ENCODE measurements at places on chromosomes 11 and 22.

- DNase-seq, result no peak
These were observed 6.5 kb upstream of the CSTPP1 start for GRCh38 chr11:46930089-46930488.

DNA sequence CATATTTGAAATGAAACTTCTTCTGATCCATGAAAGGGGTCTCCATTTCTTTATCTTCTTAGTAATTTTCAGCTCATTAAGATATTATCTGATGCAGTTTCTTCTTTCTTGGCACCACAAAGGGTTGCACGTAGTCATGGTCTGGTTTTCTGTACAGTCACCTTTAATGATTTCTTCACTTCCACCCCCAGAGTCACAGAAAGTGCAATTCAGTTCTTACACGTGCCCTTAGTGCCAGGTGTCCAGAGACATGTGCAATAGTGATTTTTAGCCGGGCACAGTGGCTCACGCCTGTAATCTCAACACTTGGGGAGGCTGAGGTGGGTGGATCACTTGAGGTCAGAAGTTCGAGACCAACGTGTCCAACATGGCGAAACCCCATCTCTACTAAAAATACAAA is 202.8 kb upstream of the MTNR1B start:
- DNase-seq, result no peak

- no peak for DNase-seq
These were observed 14.5 kb downstream of the DGCR2 start for GRCh38 chr22:19107730-19108074.

GRCh38 chr11:27698872-27699241 is 1.4 kb downstream of the BDNF start:
- DNase-seq, result no peak

- no peak for DNase-seq
These were observed 779 bp downstream of the SELENOH start for GRCh38 chr11:57742087-57742452.

DNA sequence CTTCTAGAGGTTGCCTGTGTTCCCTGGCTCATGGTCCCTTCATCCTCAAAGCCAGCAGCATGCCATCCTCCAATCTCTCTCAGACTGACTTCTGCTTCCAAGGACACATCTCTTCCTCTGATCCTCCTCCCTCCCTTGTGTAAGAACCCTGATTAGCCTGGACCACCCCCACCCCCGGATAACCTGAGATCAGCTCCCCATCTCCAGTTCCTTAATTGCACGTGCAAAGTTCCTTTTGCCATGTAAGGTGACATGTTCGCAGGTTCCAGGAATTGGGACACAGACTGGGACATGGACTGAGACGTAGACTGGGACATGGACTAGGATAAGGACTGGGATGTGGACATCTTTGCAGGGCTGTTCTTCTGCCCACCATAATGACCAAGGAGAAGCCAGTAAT is 925.3 kb downstream of the TBC1D22A start:
- DNase-seq, result no peak

DNA sequence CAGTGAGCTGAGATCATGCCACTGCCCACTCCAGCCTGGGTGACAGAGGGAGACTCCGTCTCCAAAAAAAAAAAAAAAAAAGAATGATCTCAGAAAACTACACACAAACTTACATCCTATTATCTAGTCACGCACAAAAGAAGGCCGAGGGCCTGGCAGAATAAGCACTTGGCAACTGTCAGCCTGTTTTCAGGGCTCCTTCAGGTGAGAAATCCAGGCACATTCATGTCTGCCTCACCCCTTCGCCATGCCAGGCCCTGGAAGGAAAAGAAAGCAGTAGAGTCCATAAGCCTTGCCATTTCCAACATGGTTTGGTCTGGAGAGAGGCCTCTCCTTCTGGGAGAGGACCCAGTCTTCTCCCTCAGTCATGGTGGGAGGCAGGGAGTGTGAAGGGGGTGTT is 30.9 kb downstream of the C11orf58 start:
- DNase-seq, result no peak

DNA sequence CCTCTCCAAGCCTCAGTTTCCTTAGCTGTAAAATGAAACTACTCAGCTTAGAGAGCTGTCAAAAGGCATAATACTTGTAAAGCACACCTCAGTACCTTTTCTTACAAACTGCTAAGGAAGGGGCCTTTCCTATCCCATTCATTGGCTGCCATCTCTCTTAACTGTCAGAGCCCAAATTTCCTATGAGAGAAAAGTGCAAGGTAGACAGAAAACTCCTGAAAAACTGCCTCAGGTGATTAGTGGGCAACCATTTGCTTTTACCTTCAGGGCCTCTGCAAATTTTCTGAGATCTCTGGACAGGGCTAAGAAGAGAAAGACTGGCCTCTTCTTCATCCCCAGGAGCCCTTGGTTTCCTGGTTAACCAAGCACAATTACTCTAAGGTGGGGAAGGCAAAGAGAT is 13.8 kb downstream of the LARGE1 start:
- DNase-seq, result no peak

DNA sequence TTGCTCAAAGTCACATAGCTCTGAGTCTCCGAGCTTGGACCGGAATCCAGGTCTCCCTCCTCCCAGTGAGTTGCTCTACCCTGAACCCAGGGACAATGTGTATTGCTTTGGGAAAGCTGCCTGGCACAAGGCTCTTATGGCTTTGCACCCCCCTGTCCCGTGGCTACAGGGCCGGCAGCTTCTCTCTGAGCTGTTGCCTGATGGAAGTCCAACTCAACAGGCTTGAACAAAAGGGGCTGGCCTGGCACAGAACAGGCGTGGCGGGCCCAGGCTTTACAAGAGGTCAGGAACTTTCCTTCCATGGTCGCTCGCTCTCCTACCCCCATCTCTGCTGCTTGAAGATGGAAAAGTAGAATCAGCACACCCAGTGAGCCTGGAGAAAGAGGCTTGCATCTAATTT is 34.3 kb downstream of the MYEOV start:
- no peak for DNase-seq

DNA sequence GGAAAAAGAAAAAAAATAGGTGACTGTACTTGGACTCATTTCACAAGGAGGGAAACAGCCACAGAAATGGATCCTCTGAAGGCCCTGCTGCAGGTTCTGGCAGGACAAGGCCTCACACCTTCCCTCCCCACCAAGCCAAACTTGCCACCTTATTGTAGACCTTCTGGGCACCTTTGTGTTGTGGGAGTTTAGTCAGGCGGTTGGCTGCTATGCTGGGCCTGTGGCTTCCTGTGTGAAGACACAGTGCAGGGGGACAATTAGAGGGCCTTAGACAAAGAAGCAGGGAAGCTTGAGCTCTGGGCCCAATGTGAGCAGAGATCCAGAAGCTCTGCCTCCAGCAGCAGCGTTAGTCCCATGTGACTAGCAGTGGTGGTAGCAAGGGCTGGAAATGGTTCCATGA is 4.2 kb downstream of the RAB1B start:
- no peak for DNase-seq

GRCh38 chr11:65356394-65356972 is 1.9 kb downstream of the TIGD3 start:
- no peak for DNase-seq

GRCh38 chr11:65917077-65917433 is 1.8 kb downstream of the C11orf68 start:
- DNase-seq, result no peak

DNA sequence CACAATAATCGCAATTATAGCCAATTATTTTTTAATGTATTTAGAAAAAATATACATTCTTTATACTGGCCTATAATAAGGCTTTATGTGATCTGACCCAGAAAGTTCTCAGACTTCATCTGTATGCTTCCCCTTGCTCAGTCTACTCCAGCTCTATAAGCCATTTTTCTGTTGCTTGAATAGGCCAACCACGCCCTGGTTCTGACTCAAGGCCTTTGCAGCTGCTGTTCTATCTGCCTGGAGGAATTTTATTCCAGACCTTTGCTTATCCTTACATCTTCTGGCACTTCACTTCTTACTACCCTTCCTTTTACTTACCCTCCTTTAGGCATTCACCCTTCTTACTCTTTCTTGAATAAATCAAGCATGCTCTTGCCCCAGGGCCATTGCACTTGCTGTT is 54.9 kb upstream of the PDE3B start:
- no peak for DNase-seq

- no peak for DNase-seq
These were observed 48.0 kb downstream of the IGLL5 start for GRCh38 chr22:22935546-22936157.

- no peak for DNase-seq
These were observed 9.7 kb downstream of the MRTFA start for GRCh38 chr22:40626851-40627250.

DNA sequence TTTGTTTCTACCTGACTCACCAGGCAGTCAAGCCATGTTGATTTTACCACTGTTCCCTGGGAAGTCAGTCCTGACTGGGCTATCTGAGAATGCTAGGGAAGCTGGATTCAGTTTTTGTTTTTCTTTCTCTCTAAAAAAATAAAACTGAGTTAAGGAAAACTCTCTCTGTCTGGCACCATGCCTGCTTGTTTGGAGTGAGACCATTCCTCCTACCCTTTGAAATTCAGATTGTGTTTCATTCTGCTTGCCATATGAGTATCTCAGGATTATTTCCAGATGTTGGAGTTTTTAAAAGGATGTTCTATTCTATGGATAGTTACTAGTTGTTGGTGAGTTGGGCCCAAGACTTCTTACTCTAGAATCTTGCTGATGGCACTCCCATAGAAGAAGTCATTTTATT is 1917.0 kb downstream of the LRRC4C start:
- no peak for DNase-seq

DNA sequence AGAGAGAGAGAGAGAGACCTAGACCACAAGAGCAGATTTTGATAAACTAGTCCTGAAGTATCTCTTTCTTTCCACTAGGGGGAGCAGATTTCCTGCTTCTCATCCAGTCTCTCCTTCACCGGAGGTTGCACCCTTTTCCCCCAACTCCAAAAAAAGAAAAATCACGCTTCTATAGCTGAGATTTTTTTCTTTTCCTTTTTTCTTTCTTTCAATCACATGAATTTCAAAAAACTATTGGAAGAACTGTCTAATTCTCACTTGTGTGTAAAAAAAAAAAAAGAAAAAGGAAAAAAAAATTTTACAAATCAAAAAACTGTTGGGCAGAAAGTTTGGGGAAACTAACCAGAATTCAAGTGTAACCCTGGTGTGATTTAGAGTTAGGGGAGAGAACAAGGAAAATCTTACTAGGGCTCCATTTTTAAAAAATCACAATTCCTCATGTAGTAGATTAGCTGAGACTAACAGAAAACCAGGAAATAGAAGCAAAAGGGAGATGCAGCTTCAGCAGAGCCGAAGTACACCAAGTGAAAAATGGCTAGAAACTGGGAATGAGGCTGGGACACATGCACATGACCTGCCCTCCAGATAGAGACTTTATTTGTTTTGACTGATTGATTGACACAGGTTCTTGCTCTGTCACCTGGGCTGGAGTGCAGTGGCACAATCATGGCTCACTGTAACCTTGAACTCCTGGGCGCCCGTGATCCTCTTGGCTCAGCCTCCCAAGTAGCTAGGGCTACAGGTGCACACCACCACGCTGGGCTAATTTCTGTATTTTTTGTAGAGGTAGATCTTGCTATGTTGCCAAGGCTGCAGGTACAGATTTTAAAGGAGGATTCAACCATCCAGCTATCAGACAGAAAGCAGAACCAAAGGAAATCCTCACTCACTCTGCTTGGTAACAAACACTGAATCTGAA is 27.1 kb downstream of the SDHD start:
- peak; percentile 17 for DNase-seq

- DNase-seq, result no peak
These were observed 32.6 kb downstream of the WNT11 start for GRCh38 chr11:76173663-76174062.

GRCh38 chr11:83723999-83724398 is 437.8 kb upstream of the CCDC90B start:
- DNase-seq, result no peak

- DNase-seq, result peak; percentile 42
These were observed 147.0 kb upstream of the NTM start for GRCh38 chr11:131223198-131223991.

DNA sequence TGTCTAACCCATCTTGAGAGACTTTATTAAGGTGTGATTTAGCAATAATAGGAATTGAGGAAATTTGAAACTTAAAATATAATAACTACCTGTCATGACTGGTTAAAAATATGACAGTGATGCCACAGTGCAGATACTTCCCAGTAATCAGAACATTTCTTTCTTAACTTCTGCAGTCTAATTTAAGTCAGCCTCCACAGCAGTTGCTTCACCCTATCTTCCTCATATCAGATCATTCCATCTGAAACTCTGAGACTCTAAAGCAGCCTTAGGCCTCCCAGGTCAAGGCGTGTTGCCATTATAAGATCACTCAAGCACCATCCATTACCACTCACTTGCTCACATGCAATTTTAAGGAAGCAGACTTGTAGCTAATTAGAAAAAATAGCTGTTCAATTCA is 302.2 kb downstream of the AASDHPPT start:
- DNase-seq, result no peak

DNA sequence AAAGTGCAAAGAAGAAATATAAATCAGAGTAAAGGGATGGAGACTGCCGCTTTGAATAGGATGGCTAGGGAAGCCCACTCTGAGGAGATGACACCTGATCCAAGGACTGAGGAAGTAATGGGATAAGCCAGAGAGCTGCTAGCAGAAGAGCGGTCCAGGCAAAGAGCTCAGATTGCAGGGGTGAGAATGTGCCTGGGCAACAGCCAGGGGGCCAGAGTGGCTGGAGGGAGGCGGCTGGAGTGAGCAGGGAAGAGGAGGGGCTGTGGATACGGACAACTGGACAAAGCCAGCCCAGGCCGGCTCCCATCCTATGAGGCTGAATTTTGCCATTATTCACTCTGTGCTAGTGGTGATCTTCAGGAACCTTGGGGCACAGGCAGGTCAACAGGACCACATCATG is 360.3 kb upstream of the SYN3 start:
- DNase-seq, result no peak

- no peak for DNase-seq
These were observed at the start of gene CD248 for GRCh38 chr11:66316849-66317251. TSS of gene CD248 (minus strand) at chr11:66317044. CDS start at chr11:66317027, 17 bp downstream.

- no peak for DNase-seq
These were observed 18.0 kb upstream of the TMEM135 start for GRCh38 chr11:87019613-87020271.

GRCh38 chr22:44211256-44211945 is 30.7 kb downstream of the PARVG start:
- DNase-seq, result no peak

DNA sequence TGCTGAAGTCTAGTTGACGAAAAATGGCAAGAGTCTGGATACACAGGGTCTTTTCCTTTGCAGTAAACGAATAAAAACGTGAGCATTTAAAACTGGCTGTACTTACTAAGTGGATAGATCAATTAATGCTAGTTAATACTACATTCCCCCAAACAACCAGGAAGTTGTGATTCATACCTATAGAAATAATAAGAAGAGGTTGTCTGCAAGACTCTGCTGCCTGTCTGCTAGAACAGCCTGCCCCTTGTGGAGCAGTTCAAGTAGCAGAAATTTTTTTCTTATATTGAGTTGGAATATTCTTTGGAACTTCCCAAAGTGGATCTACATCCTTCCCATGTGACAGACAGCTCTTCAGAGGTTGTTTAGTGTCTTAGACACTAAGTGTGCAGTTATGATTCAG is 86.8 kb downstream of the TEAD1 start:
- no peak for DNase-seq

DNA sequence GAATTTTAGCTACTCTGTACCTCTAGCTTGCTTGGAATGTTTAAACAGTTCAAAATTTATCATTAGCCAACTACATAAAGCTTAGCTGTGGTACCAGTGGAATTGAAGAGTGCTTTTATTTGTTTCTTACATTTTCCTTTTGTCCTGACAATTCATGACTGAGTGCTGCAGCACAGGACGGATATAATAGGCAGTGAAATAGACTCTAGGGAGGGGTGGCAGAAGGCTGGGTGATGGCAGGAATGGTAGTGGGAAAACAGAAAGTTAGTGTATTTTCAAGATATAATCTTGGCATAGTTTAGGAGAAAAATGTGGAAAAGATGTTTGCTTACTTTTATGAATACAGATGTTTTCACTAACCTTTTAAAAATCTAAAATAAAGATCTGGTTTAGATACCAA is 31.1 kb upstream of the ARHGAP32 start:
- DNase-seq, result no peak
